ENCODE measurements at places on chromosomes 5 and 9.

- DNase-seq = peak; percentile 3
These were observed 76.8 kb downstream of the LMX1B start for GRCh38 chr9:126690431-126691051.

DNA sequence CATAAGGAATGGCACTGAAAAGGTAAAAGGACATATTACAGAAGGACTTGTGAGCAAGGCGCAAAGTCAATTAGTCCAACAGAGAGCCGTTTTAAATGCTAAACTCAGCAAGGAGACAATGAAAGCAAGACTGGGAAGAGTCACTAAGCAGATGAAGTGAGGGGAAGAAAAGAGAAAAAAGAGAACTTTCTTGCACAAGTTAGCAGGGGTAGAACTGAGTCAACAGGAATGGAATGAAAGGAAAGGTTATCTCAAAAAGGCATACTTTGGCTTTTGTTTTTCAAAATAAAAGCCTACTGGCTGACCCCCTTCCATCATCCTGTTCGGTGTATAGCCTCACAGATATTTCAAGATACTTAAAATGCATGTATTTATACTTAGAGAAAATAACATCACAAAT, 75.0 kb downstream of the NR6A1 start:
- DNase-seq = no peak

- DNase-seq = peak; percentile 63
These were observed 285.0 kb downstream of the RFX3 start for GRCh38 chr9:3240656-3241268.

DNA sequence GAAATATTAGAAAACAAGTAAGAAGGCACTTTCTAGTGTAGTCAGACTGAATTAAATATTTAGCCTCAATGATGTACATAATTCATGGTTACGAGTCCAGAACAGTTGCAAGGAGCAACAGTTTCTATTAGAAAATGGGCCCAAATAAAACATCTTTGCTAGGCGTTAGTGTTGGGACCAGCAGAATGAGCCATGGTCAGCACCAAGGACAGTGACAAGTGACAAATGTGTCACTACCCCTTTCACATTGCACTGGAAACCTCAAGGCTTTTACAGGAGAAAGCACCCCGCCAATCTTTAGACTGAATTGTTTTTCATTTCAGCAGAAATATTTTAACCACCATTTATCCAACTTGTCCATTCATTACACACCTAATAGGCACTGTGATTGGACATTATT, 301.3 kb upstream of the ADCY2 start:
- no peak for DNase-seq

DNA sequence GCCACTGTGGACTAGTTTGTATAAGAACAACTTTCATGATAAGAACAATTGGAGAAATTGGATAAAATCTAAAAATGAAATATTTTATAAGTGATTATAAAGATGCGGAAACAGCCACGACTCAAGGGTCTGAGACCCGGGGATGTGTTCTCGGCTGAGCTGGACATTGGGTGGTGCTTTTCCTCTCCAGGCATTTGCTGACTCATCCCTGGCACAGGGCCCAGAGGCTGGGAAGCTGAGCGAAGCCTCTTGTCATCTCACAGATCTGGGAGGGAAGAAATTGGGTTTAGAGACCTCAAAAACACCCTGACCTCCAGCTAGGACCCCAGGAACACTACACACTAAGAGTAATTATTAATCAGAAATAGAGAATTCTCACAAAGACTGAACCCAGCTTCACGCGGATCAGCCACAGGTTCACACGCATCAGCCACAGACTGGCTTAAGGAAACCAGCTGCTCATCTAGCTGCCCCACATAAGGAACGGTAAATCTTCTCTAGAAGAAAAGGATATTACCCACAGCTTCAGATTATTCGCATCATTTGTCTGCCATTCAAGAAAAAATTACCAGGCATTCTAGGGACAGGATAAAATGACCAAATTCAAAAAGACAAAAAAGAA, 2.8 kb upstream of the OR2V1 start:
- no peak for DNase-seq

GRCh38 chr9:16191691-16192402, 639.0 kb downstream of the CCDC171 start:
- DNase-seq = peak; percentile 92

DNA sequence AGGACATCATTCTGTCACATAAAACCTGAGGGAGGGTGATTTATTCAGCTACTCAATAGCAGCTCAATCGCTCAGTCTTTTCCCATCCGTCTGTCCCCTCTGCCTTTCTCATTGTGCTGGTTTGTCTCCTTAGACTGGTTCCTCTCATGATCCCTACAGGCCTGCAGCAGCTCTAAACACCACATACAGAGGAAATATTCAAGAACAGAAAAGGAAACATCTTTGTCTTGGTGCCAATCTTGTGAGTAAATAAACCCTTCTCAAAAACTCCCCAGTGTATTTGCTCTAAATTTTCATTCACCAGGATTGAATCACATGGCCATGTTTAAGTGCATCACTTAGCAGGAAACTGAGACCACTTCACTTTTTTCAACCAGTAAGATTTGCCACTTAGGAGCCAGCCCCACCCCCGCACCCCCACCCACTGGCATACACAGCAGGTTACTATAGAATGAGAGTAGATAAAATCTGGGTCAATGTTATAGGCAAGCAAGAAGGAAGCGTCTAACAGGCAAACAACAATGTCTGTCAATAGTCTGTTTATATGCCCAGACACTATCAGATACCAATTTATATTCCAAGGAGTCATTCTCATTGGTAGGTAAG, 895.5 kb upstream of the DMAC1 start:
- peak; percentile 53 for DNase-seq

DNA sequence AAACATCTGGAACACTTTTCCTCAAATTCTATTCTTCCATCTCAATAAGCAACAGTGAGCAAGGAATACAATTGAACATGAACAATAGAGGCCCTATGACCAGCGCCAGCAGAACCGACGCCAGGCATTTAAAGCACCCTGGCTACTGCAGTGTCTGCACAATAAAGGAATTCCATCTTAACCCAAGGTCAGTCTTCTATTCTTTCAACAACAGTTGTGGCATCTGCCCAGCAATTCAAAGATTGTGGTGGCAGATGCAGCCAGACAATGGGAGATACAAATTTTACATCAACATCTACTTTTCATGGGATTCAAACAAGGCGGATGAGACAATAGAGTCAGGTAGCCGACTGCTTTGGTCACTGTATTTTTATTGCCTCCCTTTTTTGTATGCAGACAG, 65.9 kb downstream of the ELL2 start:
- DNase-seq = no peak

DNA sequence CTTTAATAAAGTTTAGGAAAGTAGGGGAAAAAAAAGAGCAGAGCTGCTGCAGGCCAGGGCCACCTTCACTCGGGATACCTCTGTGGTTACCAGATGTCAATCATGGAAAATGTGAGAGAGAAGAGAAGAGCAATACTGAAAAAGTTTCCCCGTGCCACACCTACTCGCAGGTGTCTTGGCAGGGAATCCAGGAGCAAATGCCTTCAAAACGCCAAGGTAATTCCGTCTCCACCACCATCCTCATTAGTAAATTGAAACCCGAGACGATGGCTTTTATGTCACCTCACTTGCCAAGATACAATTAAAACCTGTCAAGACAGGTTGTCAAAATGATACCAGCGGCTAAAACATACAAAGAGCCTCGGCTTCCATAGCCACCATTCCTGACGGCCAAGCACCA, 49.7 kb downstream of the FAM81B start:
- DNase-seq = no peak

- no peak for DNase-seq
These were observed 40.2 kb upstream of the DTWD2 start for GRCh38 chr5:119028575-119028974.
